Fibroblast of the aortic adventitia (primary cell): ENCODE measurements at places on chromosomes 2 and 18.

DNA sequence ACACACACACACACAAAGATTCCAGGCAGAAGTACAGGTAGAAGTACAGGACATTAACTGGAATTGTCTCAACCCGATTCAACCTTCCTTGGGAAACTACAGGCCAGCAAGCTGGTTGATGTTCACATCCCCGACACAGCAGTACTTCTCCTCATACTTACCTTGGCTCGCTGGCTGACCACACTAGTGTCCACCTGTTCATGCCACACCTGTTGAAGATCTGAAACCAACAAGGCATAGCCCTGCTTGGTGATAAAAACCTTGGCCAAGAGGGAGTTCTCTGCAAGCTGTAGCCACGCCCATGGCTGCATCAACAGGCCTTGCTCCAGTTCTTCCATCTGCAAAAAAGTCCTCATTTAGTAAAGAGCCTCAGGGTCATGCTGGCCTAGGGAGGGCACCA is 2.6 kb downstream of the NHEJ1 start:
- DNase-seq, result no peak

- peak; percentile 55 for DNase-seq
Measured at GRCh38 chr2:239098288-239098970, 250.5 kb downstream of the TWIST2 start.

DNA sequence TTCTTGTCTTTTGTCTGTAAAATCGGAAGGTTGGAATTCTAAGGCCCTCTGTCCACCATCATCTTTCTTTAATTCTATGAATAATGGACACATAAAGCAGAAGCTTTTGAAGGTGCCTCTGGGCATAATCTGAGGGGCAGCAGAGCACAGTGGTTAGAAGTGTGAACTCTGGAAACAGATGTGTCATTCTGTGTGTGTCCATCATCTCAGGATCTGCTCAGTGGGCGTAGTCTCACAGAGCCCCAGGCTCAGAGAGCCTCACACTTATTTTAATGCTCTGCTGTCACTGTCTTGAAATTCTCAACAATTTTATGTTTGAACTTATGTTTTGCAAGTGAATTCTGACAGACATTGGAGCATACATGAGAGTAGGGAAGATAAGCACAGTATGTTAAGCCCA is 31.0 kb upstream of the CCDC93 start:
- no peak for DNase-seq

DNA sequence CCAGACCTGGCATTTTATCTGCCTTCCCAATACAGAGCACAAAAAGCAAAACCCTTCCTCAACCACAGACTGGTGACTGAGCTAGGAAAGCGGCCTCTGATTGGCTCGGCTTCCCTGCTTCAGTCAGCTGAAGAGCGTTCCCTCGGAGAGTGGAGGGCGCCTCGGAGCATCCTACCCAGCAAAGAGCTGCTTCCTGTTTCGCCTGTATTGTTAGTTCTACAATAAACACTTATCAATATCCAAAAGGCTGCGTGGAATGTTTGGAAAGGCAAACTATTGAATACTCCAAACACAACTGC is 125.0 kb downstream of the CACNB4 start:
- DNase-seq, result peak; percentile 15

GRCh38 chr18:63147973-63148372 is 171.6 kb downstream of the BCL2 start:
- DNase-seq, result peak; percentile 46

DNA sequence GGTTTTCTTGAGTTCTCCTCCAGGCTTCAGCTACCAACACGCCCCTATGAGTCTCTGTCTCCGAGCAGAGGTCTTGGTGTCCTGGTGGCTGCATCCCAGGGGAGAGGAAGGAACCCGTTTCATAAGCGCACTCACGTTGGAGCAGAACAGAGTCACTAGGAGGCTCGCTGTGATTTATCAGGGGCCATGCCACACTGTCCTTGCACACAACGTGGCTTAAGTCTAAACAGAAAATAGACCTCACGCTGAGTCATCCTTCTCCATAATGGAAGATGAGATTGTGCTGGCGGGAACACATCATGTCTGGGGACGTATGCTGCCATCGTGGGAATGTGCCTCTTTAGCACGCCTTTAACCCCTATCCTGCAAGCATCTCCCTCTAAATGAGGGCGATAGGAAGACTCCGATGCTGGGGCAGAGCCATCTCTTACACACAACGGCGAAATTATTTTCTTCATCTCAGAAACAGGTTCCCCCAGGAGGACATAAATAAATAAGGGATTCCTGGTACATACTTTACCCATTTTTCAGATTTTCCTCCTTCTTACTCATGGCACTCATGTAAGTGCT is 211.4 kb downstream of the KLHL29 start:
- DNase-seq, result no peak

DNA sequence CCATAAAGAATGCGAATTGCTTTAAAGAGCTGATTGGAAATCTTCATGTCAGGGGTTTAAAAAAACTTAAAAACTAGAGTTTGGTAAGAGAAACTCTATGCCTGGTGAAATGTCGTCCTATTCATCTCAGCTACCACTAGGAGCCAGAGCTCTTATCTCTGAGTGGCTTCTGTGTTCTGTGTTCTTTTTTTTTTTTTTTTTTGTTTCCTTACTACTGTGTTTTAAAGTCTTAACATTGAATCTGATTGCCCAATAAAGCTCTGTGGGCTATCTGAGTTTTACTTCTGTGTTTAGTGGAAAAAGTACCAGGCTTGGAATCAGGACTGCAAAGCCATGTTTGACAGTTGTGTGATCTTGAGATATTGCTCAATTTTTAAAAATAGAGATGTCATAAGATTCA is 494.8 kb downstream of the RIT2 start:
- DNase-seq, result peak; percentile 18

DNA sequence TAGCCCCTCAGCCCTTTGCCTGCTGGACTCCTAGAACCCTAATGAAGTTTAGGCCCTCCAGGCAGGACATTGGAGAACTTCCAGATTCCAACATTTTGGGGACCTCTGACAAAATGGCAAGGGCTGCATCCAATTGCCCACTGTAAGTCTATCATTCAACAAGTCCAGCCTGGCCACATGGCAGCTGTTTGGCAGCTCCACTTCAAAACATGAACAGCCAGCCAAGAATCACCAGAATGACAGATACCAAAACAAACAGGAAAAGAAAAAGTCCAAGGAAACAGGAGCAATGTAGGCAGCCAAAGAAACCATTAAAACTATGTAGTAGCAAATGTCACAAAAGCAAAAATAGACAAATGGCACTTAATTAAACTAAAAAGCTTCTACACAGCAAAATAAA is 25.5 kb downstream of the SLC4A5 start:
- DNase-seq, result no peak

- peak; percentile 74 for DNase-seq
Measured at GRCh38 chr2:33104726-33105125, 158.0 kb downstream of the LTBP1 start.

- DNase-seq, result peak; percentile 4
Measured at GRCh38 chr2:31526946-31527732, 53.6 kb downstream of the SRD5A2 start.

- DNase-seq, result no peak
Measured at GRCh38 chr2:64996871-64997307, 7.7 kb downstream of the SLC1A4 start.

- DNase-seq, result no peak
Measured at GRCh38 chr2:235603659-235604058, 109.8 kb downstream of the AGAP1 start.

GRCh38 chr2:79219383-79219988 is 59.9 kb upstream of the REG3A start:
- peak; percentile 36 for DNase-seq

DNA sequence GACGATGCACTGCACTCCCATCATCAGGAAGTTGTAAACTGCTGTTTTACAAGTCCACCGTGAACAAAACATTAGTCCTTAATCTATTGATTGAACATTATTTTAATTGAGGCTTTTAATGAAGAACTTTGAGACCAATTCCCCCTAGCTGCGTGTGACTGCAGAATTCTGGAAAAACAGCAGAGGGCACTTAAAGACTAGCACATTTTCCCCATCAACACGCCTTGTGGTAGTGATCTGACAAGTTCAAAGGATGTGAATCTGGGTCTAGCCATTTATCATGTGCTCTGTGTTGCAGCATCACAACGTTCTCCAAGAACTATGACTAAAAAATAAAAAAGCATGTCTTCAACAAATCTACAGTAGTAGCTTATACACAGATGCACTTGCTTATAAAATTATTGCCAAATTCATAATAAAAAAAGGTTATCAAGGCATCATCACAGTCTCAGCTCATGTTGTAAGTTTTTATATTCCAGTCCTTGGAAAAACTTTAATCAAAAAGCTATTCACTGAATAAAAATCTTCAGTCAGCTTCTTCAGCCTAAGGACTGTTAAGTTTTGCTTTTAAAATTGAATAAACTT is 35.8 kb downstream of the SKOR2 start:
- DNase-seq, result peak; percentile 69
